Left renal pelvis (tissue), 4 donors: ENCODE measurements at places on chromosomes 12 and 14. TPM values are rescaled to one million over a fixed set of nuclear protein-coding genes. Genes with fewer than 3 reads are reported as not detected.

- no peak for DNase-seq
Measured at GRCh38 chr12:122021193-122021821, 377 bp upstream of the BCL7A start.

- no peak for DNase-seq
Measured at GRCh38 chr14:102620413-102620812, 28.0 kb downstream of the RCOR1 start.

- DNase-seq, result peak; percentile 56
Measured at GRCh38 chr12:101097829-101098580, 112.0 kb downstream of the SLC5A8 start.

DNA sequence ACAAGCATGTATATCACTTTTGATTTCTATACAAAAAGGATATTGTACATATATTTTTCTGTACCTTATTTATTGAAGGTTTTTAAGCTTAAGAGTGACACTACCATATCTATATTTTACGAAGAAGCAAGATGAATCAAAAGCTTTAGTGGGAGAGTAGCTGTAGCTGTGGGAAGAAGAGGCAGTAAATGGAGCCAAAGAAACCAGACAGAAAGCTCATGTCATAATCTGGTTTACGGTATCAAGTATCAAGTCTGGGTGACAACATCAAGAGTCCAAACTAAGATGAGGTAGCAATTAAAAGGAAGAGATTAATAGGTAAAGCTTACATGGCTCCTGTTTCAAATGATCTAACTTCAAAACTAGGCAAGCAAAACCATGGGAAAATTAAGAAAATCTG, 54.8 kb downstream of the CEP83 start:
- DNase-seq, result no peak

DNA sequence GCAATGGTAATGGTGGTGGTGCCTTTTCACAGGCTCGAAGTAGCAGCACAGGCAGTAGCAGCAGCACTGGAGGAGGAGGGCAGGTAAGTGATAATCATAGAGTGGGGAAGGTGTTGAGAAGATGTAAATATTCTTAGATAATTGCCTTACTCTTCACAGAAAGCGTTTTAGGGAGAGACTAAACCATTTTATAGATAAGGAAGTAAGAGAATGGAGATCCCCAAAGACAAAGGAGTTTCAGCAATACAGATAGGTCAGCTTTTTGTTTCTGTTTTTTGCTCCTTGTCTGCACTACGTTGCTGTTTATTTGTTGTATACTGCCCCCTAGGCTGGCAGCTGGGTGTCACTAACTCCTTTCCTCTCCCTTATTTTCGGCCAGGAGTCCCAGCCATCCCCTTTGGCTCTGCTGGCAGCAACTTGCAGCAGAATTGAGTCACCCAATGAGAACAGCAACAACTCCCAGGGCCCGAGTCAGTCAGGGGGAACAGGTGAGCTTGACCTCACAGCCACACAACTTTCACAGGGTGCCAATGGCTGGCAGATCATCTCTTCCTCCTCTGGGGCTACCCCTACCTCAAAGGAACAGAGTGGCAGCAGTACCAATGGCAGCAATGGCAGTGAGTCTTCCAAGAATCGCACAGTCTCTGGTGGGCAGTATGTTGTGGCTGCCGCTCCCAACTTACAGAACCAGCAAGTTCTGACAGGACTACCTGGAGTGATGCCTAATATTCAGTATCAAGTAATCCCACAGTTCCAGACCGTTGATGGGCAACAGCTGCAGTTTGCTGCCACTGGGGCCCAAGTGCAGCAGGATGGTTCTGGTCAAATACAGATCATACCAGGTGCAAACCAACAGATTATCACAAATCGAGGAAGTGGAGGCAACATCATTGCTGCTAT, 2.0 kb downstream of the SP1 start:
- DNase-seq, result no peak

- no peak for DNase-seq
Measured at GRCh38 chr14:68627868-68628604, 164.8 kb downstream of the ZFP36L1 start.

- DNase-seq, result no peak
Measured at GRCh38 chr12:6822426-6823135, 960 bp downstream of the GPR162 start.

- no peak for DNase-seq
Measured at GRCh38 chr14:94581127-94581999, at the start of gene SERPINA5. TSS of gene SERPINA5 (plus strand) at chr14:94581426. CDS start at chr14:94587363, 5,937 bp downstream.

- DNase-seq, result no peak
Measured at GRCh38 chr14:41608681-41609390, 2.2 kb downstream of the LRFN5 start.

GRCh38 chr12:38137716-38138115, 178.9 kb upstream of the ALG10B start:
- DNase-seq, result no peak

- DNase-seq, result no peak
Measured at GRCh38 chr12:115710104-115710564, 567.4 kb downstream of the MED13L start.

GRCh38 chr12:101935890-101936746, 58.7 kb downstream of the DRAM1 start:
- DNase-seq, result no peak

DNA sequence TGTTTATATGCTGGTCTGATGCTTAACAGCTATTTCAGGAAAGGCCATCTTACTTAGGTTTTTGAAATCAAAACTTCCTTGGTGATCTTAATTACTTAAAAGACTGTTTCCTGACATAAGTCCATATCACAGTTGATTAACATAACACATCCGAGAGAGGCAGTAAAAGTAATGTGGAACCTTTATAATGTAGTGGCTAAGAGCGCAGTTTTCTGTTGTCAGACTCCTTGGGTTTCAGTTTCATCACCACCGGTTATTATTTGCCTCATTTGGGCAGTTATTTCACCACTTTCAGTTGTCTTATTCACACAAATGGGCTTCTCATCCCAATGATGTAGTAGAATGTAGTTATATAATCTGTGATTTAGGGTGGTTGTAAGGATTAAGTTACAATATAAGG, 30.9 kb downstream of the TBC1D15 start:
- DNase-seq, result no peak

DNA sequence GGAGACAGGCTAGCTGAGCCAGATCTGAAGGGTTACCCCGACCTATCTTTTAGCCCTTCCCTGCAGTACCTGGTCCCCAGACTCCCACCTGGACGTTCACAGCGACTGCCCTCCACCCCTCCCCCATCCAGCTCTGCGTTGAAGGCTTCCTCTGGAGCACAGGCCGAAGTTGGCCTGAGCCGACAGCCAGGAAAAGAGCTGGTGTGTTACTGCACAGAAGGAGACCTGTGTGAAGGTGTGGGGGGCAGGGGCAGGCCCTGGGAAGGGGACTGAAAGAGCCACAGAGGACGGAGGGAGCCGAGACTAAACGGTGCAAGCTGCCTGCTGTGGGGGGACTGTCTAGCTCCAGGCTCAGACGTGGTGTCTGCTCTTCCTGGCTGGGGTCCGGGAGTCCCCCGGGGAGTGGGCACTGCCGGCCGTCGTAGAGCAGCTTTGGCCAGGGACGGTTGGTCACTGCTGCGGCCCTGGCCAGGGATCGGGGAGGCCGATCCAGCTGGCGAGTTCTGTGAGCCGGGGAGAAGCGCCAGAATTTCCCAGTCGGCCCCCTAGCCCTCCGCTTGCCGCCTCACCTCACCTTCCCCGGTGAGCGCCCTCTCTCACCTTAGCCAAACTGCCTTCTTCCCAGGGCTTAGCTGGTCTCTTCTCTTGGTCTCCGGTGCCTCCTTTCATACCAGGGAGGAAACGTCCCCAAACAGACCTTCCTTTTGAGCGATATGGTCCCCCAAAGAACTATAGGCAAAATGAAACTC, 899 bp upstream of the COL2A1 start:
- DNase-seq, result no peak

DNA sequence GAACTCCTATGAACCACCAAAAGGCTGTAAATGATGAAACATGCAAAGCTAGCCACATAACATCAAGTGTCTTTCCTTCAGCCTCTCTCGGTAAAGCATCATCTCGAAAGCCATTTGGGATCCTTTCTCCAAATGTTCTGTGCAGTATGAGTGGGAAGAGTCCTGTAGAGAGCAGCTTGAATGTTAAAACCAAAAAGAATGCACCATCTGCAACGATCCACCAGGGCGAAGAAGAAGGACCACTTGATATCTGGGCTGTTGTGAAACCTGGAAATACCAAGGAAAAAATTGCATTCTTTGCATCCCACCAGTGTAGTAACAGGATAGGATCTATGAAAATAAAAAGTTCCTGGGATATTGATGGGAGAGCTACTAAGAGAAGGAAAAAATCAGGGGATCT, 61.2 kb downstream of the ATG14 start:
- DNase-seq, result no peak

GRCh38 chr12:100908501-100908900, 113.9 kb downstream of the ANO4 start:
- DNase-seq, result no peak

- peak; percentile 14 for DNase-seq
Measured at GRCh38 chr12:7439579-7440505, 4.1 kb downstream of the CD163L1 start.

GRCh38 chr14:89144066-89144465, 273.0 kb downstream of the FOXN3 start:
- no peak for DNase-seq

The PMCH gene
- 0.68 TPM for polyA plus RNA-seq

The POTEM gene
- polyA plus RNA-seq, result not detected

The TMCC3 gene
- 47.2 TPM for polyA plus RNA-seq

The ACSM4 gene
- not detected for polyA plus RNA-seq

The KLRC2 gene
- polyA plus RNA-seq, result not detected

The FLVCR2 gene
- polyA plus RNA-seq, result 2.7 TPM

The OR6C2 gene
- polyA plus RNA-seq, result not detected

The SSTR1 gene
- 0.15 TPM for polyA plus RNA-seq
